ENCODE measurements at places on chromosomes 16 and 17. TPM values are rescaled to one million over a fixed set of nuclear protein-coding genes. Genes with fewer than 3 reads are reported as not detected.

GRCh38 chr17:72063756-72064450 is 56.9 kb upstream of the SOX9 start:
- no peak for DNase-seq

DNA sequence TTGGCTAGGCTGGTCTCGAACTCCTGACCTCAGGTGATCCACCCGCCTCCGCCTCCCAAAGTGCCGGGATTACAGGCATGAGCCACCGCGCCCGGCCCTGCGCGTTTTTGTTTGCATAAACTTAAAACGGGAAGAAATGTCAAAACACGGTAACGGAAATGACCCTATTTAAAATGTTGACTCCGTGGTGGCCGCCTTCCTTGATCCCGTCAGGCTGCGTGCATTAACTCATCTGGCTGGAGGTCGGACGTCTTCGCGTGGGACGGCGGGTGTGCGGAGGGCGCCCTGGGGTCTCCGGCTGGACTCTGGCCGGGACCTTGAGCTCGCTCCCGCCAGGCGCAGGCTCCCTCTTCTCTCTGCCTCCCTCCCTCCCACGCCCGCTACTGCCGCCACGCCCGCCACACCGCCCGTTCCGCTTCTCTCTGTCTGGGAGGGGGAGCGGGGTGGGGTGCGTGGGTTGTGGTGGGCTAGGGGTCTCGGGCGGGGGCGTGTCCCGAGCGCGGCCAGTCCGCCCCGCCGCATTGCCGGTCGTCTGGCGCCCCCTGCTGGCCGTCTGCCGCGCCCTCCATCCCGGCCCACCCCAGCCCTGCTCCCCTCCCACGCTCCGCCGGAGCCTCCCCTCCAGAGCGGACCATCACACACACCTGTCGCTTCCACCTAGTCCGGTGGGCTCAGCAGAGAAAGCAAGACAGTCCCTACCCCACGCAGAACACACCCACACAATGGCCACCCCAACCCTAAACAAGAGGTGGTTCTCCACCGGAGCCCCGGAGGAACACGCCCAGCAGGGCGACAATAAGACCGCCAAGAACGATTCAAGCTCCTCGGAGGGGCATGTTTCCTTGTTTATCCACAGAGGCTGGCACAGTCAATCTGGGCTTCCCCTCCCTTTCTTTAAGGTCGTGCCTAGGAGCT is 1.2 kb upstream of the CCDC42 start:
- DNase-seq, result peak; percentile 92

DNA sequence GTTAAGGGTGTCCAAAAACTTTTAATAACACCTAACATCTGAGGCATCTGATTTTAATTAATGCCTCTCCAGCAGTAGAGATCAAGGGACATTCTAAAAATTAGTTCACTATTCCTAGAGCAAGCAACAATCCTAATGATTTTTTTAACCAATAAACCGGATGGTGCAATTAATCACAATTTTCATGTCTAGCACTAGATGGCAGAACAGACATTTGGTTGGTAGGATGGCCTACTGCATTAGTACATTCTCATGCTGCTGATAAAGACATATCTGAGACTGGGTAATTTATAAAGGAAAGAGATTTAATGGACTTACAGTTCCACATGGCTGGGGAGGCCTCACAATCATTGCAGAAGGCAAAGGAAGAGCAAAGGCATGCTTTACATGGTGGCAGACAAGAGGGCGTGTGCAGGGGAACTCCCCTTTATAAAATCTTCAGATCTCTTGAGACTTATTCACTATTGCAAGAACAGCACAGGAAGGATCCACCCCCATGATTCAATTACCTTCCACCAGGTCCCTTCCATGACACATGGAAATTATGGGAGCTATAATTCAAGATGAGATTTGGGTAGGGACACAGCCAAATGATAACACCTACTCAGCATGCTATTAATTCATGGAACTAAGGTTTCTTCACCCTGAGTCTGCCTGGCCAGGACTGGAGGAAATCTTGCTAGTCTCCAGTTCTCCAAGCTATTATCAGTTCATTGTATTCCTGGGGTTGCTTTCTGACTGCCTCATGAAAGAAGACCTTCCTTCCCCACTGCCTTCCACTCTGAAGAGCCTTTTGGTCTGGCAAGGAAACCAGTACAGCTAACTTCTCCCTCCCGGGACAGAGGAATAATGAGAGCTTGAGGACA is 24.8 kb downstream of the HS3ST3A1 start:
- no peak for DNase-seq

The FAM171A2 gene
- 3.0 TPM for total RNA-seq

DNA sequence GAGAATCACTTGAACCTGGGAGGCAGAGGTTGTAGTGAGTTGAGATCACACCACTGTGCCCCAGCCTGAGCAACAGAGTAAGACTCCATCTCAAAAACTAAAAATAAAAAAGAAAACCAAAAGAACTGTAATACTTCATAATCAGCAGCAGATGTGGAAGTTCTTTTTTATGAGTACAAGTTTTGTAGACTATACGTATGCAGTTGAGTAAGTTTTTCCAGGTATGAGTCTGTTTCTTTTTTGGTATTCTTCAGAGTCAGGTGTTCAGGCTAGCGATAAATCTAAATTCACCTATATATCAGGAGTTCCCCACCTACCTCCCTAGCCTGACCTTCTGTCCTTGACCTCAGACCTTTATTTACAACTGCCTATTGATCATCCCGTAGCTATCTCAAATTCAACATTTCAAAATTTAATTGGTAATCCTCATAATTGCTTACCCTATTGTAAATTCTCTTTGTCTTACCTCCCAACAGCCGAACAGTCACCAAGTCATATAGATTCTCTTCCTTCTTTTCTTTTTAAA is 10.7 kb downstream of the DCTN5 start:
- DNase-seq, result no peak

The CD300A gene
- 19.0 TPM for total RNA-seq

- DNase-seq, result no peak
Measured at GRCh38 chr16:89443727-89444084, 46.7 kb downstream of the ANKRD11 start.

The PTX4 gene
- total RNA-seq, result 0.35 TPM

The OSGIN1 gene
- total RNA-seq, result 30.9 TPM

The ITFG1 gene
- 48.7 TPM for total RNA-seq

DNA sequence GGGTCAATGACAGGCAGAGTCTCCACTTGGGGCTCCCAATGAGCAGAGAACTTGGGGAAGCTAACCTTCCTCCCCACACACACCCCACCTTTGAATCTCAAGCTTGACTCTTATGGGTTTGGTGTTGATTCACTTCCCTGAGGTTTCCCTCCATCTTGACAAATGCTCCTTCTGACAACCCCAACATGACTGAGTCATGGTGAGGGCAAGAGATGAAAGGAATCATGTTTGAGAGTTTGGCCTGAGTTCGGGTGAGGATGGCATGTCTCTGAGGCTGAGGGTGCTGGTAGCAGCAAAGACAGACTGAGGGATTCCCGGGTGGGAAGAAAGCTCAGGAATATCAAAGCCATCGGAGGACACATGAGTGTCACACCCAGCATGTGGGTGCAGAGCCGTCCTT is 18.7 kb downstream of the KRT9 start:
- DNase-seq, result no peak

The DLX4 gene
- 0.55 TPM for total RNA-seq

- DNase-seq, result peak; percentile 92
Measured at GRCh38 chr16:3021449-3022207, 1.5 kb downstream of the TNFRSF12A start.

- no peak for DNase-seq
Measured at GRCh38 chr16:54171626-54172537, 114.7 kb downstream of the IRX3 start.

GRCh38 chr16:89853306-89853993 is 19.9 kb upstream of the TCF25 start:
- DNase-seq, result no peak

The BAHCC1 gene
- 11.0 TPM for total RNA-seq

DNA sequence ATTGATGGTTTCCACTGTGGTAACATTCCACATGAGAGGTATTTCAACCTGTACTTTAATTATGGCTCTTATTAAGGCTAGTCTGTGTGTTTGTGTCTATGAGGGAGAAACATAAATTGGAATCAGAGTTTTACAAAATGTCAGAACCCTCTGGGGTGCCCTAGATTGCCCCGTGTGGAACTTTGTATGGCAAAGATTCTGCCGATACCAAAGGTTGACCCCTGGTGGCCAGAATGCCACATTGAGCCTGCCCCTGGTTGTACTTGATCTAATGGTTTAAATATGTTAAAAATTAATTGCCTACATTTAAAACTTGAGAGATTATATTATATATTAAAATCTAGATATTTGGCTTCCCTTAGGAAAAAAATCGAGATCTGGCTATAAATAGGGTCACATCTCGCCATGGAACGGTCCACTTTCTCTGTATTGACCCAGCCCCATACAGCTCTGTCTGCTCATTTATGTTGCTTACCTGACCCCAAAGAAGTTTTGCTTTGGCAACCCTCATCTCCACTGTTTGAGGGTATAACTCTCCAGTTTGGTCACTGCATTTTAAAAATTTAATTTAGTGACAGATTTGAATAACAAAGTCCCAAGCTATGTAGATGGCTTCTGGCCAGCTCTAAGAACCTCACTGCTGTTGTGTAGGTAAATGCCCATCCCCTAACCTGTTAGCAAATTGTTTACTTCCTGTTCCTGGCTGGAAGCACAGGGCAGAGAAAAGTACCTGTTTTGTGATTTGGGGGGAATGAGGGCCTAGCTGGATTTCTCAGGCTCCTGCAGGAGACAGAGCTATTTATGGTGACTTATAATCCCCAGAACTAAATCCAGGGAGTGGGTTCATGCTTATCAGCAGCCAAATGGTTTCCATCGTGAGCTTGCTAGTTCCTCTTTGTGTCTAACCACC is 95.0 kb downstream of the PLCG2 start:
- DNase-seq, result no peak

- no peak for DNase-seq
Measured at GRCh38 chr17:65193305-65193704, 56.1 kb downstream of the RGS9 start.

GRCh38 chr16:28935924-28936783 is 4.4 kb downstream of the CD19 start:
- DNase-seq, result peak; percentile 95

The EVPLL gene
- total RNA-seq, result 0.22 TPM

- DNase-seq, result no peak
Measured at GRCh38 chr17:66980896-66981295, 16.4 kb downstream of the CACNG4 start.

GRCh38 chr16:52500963-52501362 is 46.0 kb downstream of the TOX3 start:
- DNase-seq, result no peak

The LRRC37A2 gene
- 12.4 TPM for total RNA-seq

GRCh38 chr17:68840073-68840472 is 115.1 kb downstream of the ABCA8 start:
- no peak for DNase-seq
